ENCODE measurements at places on chromosomes 5 and 9.
A peak's percentile ranks its signal among the peaks of the same experiment; 100 is the strongest.

- DNase-seq, result no peak
Observed at GRCh38 chr5:80668016-80668969, 13.5 kb upstream of the DHFR start.

- peak; percentile 26 for DNase-seq
Observed at GRCh38 chr9:6414247-6414641, 1.2 kb downstream of the UHRF2 start.

DNA sequence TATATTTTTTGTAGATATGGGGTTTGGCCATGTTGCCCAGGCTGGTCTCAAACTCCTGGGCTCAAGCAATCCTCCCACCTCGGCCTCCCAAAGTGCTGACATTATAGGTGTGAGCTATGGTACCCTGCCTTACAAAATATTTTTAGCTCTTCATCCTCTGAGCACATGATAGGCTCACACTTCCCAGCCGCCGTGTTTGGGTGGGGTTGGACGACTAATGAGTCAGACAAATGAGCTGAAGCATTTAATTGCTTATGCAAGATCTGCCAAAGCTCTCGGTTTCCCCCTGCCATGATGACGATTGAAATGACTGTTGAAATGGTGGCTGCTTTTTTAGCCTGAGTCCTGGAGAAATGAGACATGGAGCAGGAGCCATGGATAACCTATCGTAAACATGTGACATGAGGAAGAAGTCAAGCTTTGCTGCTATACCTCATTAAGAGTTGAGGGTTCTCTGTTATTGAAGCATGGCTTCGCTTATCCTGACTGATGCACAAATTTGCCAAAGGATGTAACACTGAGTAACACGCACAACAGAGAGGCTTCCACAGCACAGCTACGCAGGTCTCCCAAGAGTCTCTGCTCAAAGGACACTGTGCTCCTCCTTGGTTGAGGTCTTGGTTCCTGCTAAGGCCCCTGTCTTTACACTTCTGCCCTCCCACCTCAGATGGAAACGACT lies 48.2 kb upstream of the GFPT2 start:
- DNase-seq, result no peak

GRCh38 chr5:109837231-109837861 lies 147.6 kb downstream of the MAN2A1 start:
- DNase-seq, result no peak

DNA sequence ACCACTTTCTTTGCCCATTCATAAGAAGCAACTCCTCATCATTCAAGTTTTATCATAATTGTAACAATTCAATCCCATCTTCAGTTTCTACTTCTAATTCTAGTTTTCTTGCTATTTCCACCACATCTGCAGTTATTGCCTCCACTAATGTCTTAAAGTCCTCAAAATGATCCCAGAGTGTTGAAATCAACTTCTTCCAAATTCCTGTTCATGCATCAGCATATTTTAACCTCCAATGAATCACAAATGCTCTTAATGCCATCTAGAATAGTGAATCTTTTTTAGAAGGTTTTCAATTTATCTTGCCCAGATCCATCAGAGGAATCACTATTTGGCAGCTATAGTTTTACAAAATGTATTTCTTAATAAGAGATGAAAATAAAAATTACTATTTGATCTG lies 3.2 kb upstream of the SRP19 start:
- DNase-seq, result no peak

DNA sequence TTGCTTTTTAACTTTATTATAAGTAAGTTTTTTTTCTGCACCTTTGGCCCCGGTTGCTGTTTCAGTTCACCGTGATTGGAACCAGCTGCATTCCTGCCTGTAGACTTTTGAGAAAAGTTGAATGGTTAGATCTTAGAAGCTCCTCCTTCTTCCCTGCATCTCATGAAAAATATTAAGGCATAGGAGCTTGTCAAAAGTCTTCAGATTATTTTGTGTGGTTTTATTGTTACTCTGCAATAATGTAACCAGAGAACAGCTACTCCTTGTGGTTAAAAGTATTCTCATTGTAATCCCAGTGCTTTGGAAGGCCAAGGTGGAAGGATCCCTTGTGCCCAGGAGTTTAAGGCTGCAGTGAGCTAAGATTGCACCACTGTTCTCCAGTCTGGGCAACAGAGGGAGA lies 3.3 kb upstream of the SLC2A8 start:
- DNase-seq, result no peak

GRCh38 chr5:74956278-74956677 lies 90.1 kb upstream of the FAM169A start:
- DNase-seq, result no peak

GRCh38 chr5:68699966-68700365 lies 393.8 kb upstream of the SLC30A5 start:
- no peak for DNase-seq

- DNase-seq, result peak; percentile 34
Observed at GRCh38 chr9:91261417-91261816, 100.3 kb downstream of the AUH start.

- no peak for DNase-seq
Observed at GRCh38 chr5:61603211-61603908, 271.3 kb downstream of the ZSWIM6 start.

GRCh38 chr5:154203798-154204578 lies 13.5 kb downstream of the GALNT10 start:
- no peak for DNase-seq

DNA sequence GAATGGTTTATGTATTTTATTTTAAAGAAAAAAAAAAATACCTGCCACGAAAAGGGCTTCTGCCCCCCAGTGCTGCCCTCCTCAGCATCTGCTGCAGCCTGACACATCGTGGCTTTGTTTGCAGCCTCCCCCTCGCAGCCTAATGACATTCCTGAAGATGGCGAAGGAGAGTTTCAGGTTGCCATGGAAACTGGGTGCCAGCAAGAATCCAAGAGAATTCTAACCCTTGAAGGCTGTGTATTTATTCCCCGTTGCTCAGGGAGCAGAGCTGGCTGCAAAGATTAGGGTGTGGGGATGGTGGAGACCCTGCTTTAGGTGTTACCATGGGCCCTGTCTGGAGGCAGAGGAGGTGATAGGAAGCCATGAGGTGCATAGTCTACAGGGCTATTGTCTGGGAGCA lies 126.6 kb downstream of the NSG2 start:
- DNase-seq, result no peak

DNA sequence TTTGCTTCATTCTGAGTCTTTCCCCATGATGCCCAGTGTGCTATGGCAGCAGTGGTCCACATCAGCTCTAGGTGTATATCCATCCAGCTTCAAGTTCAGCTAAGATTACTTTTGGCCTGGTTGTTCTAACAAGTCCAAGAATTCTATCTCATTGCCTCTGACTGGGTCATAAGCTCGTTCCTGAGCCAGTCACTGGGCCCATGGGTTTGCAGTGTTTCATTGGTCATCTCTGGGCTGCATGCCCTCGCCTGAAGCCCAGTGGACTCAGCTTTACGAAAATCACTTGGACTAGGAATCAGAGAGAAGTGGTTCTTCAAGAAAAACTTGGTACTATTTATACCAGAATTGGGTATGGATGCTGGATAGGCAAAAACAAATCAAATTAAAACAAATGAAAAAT lies 16.1 kb upstream of the ARHGAP26 start:
- no peak for DNase-seq

GRCh38 chr5:170357955-170358444 lies 31.2 kb downstream of the KCNMB1 start:
- DNase-seq, result peak; percentile 95

DNA sequence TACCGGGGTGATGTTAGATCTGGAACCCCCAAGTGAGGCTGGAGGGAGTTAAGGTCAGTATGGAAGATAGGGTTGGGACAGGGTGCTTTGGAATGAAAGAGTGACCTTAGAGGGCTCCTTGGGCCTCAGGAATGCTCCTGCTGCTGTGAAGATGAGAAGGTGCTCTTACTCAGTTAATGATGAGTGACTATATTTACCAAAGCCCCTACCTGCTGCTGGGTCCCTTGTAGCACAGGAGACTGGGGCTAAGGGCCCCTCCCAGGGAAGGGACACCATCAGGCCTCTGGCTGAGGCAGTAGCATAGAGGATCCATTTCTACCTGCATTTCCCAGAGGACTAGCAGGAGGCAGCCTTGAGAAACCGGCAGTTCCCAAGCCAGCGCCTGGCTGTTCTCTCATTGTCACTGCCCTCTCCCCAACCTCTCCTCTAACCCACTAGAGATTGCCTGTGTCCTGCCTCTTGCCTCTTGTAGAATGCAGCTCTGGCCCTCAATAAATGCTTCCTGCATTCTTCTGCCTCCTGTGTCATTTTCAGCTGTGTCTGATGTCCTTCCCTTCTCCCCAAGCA lies 2.3 kb upstream of the MYOZ3 start:
- DNase-seq, result no peak

- no peak for DNase-seq
Observed at GRCh38 chr9:125748446-125749099, 1.4 kb downstream of the PBX3 start.

- DNase-seq, result peak; percentile 2
Observed at GRCh38 chr9:94031380-94031779, 52.9 kb upstream of the PTPDC1 start.

DNA sequence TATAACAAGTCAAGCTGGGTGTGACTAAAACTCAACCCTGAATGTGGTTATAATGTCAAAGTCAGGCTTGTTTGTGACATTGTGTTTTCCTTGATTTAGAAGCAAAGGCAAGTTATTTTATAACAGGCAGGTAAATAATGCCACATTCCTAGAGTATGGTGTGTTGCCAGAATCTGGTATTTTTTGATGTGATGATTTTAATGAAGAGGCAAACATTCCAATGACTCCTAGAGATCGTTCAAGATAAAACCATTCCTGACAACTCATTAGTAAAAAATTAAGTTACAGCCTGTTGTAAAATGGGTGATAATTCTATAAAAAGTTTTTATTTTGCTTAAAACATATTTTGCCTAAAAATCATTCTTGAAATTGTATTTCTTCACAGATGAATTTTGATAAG lies 60.0 kb downstream of the RAB14 start:
- no peak for DNase-seq

- no peak for DNase-seq
Observed at GRCh38 chr5:151757233-151758140, 944 bp downstream of the ATOX1 start.

GRCh38 chr5:1563617-1564181 lies 39.9 kb upstream of the LPCAT1 start:
- DNase-seq, result no peak

GRCh38 chr5:61402244-61402823 lies 70.3 kb downstream of the ZSWIM6 start:
- peak; percentile 10 for DNase-seq

GRCh38 chr5:60230456-60230855 lies 336.9 kb upstream of the PDE4D start:
- peak; percentile 76 for DNase-seq

DNA sequence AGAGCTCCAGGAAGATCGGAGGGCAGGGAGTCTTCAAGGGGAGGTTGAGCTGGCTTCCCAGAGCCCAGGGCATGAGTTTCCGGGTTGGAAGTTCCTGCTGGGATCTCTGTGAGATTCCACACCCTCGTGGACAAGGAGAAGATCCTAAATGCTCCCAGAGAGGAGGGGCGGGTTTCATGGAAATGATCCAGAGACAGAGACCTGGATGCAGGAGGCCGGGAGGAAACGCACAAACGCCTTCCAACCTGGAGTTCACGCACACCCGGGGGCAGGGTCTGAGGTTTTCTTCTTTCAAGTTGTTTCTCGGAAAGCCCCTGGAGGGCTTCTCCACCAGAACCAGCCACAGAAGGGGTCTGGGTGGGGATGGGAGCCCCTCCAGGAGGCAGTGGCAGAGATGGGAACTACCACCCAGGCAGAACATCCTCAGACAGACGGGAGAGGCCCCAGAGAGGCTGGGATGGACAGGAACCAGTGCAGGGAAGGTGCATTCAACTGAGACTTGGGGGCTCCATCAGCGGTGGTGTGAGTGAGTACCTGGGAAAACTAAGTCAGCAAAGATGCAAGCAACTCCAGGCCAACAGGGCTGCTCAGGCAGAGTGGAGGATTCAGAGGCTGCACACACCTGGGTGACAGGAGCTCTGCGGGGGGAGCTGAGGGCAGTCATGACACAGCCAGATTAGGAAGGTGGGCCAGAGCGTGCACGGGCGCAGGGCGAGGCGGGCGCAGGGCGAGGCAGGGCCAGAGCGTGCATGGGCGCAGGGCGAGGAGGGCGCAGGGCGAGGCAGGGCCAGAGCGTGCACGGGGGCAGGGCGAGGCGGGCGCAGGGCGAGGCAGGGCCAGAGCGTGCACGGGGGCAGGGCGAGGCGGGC lies 52.1 kb upstream of the EXOC3 start:
- no peak for DNase-seq

DNA sequence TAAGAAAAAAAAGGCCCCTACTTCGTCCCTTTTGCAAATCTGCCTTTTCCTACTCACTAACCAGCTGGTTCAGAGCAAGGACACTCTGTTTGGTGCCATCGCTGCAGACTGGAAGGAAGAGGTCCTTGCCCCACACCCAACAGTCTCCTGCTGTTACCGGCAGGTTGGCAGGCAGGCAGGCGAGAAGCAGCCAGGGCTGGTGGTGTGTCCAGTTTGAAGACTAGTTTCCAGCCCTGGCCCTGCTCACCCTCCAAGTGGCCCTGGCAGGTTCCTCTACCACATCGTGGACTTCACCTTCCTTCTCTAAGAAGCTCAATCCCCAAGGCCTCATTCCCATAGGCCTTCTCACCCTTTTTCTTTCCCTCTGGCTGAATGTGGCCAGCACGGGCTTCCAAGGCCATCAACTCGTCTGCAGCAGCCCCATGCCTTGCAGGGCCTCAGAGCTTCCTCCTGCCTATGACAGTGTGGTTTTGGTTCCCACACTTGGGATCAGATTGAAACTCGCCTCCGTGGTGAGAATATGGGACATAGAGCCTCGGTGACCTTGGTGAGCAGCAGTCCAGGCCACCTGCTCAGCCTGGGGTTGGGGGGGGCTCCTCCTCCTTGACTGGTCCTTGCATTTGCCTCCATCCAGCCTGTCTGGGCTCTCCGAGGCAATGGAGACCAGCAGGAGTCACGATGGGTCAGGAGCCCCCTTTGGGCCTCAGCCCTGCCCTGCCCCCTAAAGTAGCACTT lies 22.9 kb downstream of the TGFBI start:
- DNase-seq, result peak; percentile 36

- DNase-seq, result no peak
Observed at GRCh38 chr5:87539839-87540238, 127.1 kb upstream of the CCNH start.

GRCh38 chr5:994272-994607 lies 14.4 kb upstream of the NKD2 start:
- DNase-seq, result no peak

DNA sequence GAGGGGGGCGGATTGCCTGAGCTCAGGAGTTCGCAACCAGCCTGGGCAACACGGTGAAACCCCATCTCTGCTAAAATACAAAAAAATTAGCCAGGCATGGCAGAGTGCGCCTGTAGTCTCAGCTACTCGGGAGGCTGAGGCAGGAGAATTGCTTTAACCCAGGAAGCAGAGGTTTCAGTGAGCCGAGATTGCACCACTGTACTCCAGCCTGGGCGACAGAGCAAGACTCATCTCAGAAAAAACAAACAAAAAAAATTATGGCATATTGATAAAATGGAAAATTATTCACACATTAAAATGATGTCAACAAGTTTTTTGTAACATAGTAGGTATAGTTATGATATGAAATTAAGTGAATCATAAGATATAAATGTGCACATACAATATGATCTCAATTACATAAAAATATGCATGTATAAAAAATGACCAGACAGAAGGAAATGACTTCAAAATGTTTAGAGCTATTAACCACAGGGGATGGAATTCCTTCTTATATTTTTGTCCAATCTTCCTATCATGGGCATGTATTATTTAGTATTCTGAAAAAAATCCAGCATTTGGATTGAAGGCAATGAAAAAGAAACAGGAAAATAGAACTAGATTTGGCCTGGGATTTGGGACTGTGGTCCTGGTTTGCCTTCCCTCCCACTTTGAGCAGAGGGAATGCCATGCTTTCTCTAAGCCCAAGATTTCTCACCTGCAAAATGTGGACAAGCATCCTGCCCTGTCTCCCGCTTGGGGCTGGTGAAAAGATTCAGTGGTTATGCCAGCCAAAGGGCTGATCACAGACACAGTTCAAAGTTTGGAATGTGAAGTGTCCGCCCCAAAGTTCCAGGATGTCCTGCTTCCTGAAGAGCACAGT lies 19.5 kb downstream of the SPAAR start:
- DNase-seq, result no peak

All from inflammatory macrophage treated with lipopolysaccharide for 4 hours (primary cell).